AG08396 (cell line): ENCODE measurements at places on chromosomes 13 and 19.
A peak's percentile ranks its signal among the peaks of the same experiment; 100 is the strongest.

DNA sequence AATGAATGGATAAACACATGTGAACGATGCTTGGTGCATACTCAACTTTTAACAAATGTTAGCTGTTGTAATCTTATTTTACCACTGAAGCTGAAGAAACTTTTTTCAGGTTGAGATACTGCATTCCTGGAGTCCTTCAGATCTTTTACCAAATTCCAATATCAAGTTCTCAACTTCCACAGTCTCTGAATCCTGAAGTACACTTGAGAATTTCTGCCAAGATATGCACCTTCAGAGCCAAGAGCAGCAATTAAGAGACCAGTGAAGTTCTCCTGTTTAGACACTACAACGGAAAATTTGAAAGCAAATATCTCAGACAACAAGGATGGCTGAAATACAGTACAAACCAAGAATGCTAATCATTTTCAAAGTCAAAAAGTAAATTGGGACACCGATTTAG is 84.6 kb upstream of the MTIF3 start:
- no peak for DNase-seq

DNA sequence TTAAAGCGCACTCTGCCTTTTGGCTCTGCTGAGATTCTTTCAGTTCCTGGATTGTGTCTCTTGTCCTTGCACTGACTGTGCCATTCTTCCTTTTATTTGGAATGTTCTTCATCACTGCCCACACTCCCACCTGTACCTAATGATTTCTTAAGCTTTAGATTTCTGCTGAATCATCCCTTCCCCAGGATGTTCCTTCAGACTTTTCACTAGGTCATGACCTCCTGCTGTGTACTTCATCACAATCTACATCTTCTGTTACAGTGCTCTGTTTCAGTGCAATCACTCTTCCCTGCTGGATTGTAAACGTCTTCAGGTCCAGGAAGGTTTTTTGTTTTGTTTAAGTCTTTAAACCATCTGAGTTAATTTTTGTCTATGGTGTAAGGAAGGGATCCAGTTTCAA is 281.0 kb downstream of the ATP8A2 start:
- DNase-seq = no peak

- no peak for DNase-seq
These were observed 12.6 kb upstream of the ARHGAP45 start for GRCh38 chr19:1054102-1055027.

DNA sequence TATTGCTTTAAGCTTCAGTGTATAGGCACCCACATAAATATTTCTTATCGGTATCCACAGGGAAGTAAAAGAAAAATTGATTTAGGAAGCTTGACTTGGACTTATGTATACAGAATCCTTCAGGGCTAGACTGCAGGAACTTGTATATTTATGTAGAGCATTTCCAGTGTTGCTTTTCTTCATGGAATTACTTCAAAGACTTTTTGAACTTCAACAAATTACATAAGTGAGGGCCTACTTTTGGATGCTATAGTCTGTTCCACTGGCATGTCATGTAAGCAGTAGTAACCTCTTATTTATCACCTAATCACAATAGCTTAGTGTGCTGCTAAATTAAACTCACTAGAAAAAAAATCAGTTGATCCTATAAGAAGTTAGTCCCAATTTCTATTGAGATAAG is 557.9 kb upstream of the SLITRK6 start:
- no peak for DNase-seq

DNA sequence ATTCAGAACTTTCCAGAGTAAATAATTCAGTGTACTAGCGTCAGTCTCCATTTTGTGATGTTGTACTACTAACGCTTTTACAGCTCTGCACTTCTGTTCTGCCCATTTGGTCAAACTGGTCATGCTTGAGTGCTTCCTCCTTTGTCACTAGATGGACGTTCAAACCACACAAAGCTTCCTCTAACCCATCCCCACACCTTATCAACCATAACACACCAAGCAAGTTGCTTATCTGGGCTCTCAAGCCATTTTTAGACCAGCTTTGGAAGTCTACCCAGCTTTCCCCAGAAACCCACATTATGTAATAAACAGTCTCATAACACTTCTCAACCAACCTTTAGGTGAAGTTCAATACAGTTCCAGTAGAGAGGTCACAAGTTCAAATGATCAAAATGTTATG is 2.3 kb upstream of the ZNF347 start:
- no peak for DNase-seq

- no peak for DNase-seq
These were observed 1351.3 kb downstream of the EFNB2 start for GRCh38 chr13:105184201-105184600.

DNA sequence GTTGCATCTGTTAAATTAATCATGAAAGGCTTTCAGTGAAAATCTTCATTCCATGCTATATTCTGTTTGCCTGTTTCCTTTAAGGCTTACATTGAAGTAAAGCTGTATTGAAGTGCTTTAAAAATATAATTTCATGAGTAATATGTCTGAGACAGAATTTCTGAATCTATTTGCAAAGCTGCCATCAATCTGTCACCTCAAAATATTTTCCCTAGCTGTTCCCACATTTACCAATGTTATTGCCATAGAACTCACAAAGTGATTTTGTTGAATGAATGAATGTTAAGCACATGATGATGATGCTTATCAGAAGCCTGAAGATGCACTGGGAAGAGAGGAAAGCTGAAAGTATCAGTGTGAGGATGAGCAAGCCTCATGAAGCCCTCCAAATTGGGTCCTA is 115.8 kb downstream of the NHLRC3 start:
- no peak for DNase-seq

DNA sequence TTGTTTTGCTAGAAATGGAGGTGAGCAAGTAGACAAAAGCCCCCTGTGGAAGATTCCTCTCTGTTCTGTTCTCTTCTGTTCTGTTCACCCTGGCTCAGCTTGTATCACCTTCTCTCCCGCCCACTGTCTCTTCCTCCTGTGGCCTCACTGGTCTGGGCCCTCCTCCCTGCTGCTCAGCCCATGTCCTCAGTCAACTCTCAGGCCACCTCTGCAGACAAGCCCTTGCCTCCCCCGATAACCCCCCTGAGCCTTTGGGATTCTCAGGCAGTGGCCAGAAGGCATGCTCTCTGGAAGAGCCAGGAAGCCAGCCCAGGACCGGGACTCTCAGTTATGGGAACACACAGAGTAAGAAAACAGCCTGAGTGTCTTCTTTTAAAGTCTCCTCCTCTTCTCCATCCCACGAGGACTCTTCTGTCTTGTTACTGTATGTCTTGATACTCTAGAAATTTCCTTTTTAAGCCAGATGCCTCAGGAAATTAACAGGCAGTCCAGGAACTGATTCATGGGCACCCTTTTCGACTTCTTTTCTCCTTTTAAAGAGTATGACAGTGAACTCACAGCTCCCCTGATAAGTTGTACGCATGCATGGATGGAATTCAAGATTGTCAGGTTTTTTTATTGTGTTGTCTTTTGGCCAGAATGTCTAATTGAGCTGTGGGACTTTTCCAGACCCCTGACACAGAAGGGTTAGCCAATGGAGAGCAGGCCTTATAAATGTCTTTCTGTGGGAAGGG is 33.7 kb downstream of the SHISA2 start:
- DNase-seq = no peak

DNA sequence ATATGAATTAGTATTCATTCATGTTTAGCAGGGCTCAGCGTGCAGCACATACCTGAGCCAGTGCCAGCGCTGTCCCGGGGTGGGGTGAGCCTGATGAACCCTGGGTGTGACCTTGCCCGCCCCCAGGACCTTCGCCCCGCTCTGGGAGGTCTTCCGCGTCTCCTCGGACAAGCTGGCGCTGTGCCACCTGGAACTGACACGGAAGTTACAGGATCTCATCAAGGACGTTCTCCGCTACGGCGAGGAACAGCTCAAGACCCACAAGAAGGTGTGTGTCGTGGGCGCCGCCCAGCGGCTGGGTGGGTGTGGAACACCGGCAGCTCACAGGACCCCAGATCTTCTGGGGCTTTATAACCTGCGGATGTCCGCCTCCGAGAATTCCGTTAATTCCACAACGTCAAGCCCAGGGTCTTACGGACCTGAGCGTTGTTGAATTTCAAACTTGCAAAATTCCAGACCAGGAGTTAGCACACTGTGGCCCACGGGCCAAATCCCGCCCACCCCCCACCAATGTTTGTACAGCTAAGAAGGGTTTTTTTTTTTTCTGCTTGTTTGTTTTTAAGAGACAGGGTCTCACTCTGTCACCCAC is 15.4 kb downstream of the FCHO1 start:
- peak; percentile 77 for DNase-seq
